Mesothelial cell of epicardium (in vitro differentiated cells): ENCODE measurements at places on chromosomes 6 and 20. TPM values are rescaled to one million over a fixed set of nuclear protein-coding genes. Genes with fewer than 3 reads are reported as not detected.

Gene CAGE1
- total RNA-seq, result 0.09 to 0.18 TPM (median 0.09 TPM) in 3 replicates

GRCh38 chr6:52493669-52494068 lies 73.5 kb downstream of the EFHC1 start:
- no peaks in the 10 kb centered on the region for H3K4me1 ChIP-seq
- H3K27me3 ChIP-seq, result no peaks in the 10 kb centered on the region
- H3K27ac ChIP-seq, result no peak overlapping the region
- H3K4me3 ChIP-seq, result no peak overlapping the region
- no peak for DNase-seq

GRCh38 chr6:53062169-53062539 lies 3.0 kb upstream of the FBXO9 start:
- peaks cover 49% of the 10 kb centered on the region for H3K4me1 ChIP-seq
- H3K27me3 ChIP-seq, result no peaks in the 10 kb centered on the region
- DNase-seq, result no peak
- H3K4me3 ChIP-seq, result peak overlapping the region; percentile 95
- peak overlapping the region; percentile 97 for H3K27ac ChIP-seq

GRCh38 chr6:34275128-34275804 lies 26.5 kb upstream of the SMIM29 start:
- H3K27ac ChIP-seq, result no peak overlapping the region
- no peak overlapping the region for H3K4me3 ChIP-seq
- no peak for DNase-seq
- peaks cover 6% of the 10 kb centered on the region for H3K4me1 ChIP-seq
- peaks cover 14% of the 10 kb centered on the region for H3K36me3 ChIP-seq

DNA sequence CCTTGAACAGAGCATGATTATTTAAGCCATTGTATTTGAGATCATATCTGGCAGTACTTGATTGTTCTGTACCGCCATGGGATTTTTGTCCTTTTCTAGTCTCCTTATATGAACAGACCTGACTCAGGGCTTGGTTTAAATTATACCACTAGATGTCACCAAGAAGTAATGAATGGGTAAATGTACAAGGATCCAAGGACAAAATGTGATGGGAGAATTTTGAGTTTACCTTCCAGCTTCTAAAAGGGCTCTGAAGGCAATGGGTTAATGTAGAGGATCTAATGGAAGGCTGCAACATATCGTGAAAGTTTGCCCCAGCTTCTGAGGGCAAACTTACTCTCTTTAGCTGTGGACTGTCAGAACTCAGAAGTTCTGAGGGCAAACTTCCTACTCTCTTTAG lies 12.0 kb downstream of the RNF8 start:
- H3K4me1 ChIP-seq, result peaks cover 2% of the 10 kb centered on the region
- H3K27ac ChIP-seq, result no peak overlapping the region
